ENCODE measurements at places on chromosomes 1 and 21.

DNA sequence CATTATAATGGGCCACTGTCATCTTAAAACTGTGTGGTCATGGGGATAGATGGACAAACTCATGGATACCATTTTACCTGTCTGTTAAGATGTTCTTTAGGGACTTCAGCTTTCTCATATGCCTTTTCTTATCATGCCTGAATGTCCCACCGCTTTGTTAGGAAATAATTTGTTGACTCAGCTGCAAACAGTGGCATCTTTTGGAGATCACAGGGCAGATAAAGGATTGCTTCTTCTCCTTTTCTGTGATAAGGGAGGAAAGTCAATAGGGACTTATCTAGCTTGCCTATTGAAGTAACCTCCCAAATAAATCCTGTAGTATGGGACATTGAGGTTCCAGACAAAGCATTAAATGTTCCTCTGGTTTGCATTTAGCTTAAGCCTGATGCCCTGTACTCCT lies 79.8 kb upstream of the KIAA0040 start:
- DNase-seq, result no peak

DNA sequence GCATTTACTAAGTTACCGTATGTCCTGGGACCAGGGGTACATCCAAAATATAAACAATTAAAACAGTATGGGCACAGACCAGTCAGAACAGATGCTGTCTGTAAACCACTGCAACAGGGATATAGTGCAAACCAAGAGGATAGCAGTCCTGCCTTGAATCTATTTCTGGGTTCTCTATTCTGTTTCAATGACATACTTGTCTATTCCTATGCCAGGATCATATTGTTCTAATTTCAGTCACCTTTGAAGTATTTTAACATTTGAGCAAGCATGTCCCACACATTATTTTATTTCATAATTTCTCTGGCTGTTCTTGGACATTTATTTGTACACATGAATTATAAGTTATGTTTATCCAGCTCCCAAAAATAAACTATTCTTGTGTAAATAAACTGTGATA lies 28.2 kb upstream of the SYDE2 start:
- DNase-seq, result no peak

GRCh38 chr1:166089804-166090203 lies 77.0 kb downstream of the FAM78B start:
- no peak for DNase-seq

DNA sequence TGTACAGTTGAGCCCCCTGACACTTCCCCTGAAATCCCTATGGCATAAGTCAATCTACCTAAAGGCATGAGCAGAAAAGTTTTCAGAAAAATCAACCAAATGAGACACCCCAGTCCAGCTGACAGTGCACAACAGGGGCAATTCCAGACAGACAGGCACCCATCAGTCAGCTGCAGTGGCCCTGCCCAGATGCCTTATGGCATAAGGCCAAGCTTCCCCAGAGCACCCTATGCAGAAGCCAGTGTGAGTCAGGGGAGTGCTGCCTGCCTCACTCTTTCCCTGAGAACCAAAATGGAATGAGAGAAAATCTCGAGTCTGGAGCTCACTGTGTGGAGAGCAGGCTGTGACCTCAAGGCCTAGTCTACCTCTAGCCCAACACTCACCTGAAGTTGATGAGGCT lies 38.1 kb downstream of the MRAP start:
- peak; percentile 53 for DNase-seq

DNA sequence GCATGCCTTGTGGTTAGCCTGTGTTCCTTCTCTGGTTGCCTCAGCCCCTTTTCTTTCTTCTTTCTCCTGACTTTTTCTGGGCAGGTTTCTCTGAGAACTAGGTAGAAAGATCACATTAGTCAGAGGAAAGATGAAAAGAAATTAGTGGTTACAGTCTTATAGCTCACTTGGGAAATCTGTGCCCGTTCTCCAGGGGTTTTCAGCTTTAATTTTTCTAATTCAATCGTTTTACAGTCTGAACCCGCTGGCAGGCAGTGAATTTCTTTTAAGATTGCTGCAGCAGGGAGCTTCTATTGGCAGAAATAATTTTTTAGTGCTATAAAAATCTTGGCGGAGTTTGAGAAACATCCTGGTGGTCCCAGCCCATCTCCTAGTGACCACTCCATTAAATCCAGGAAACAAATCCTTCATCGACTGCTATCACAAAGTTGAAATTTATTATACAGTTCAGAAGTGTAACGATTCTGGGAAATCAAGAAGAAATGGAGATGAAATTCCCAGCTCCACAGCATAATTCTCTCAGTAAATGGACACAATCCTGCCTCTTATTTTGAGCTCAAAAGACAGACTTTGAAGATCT lies 113.1 kb downstream of the PCP4 start:
- DNase-seq, result no peak

DNA sequence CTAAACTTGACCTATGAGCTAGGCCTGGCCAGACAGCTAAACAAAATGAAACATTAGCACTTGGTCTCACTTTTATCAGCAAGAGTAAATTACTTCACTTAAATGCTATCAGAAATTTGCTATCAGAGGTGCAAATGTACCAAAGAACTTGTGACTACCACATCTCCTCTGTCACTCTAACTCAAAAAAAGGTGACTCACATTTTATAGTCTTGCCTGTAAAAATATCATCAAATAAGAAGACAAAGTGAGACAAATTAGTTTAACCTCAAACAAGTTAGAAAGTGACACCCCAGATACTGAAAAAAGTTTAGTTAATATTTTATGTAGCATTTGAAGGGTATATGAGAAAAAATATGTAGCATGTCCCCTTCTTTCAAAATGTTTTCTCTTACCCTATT lies 76.9 kb downstream of the EPS15 start:
- DNase-seq, result no peak

DNA sequence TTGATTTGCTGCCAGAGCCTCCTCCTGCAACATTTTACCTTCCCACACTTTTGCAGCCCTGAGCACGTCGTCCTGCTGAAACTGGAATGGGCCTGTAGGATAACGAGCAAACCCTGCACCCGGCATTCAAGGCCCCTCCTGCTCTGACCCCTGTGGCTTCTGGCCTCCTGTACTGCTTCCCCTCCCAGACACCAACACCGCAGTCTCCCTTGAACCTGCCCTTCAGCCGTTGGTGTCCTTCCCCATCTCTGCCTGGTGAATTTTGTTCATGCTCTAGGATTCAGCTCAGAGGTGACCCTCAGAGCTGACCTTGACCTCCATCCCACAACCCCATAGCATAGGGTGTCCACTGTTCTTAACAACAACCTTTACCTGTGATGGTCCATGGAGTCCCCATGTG lies 535.1 kb downstream of the MATN1 start:
- DNase-seq, result no peak

GRCh38 chr1:200022239-200022804 lies 5.2 kb upstream of the NR5A2 start:
- DNase-seq, result no peak

GRCh38 chr1:116940814-116941599 lies 31.3 kb downstream of the PTGFRN start:
- DNase-seq, result no peak

DNA sequence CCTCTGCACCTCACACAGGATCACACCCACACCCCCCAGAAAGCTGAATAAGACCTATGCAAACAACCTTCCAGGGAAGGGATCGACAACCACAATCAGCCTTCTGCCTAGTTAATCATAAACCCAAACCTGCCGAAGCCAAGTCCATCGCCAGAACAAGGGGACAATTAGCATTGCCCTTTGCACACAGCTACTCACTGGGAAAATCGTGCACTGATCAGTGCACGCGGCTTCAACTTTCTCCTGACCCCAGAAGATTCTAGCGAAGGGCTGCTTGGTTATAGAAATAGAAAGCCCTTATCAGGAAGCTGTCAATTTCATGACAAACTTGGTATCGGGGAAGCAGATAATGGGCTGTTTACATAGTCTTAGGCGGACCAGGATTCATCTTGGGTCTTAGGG lies 29.5 kb downstream of the RUNX1 start:
- DNase-seq, result no peak

DNA sequence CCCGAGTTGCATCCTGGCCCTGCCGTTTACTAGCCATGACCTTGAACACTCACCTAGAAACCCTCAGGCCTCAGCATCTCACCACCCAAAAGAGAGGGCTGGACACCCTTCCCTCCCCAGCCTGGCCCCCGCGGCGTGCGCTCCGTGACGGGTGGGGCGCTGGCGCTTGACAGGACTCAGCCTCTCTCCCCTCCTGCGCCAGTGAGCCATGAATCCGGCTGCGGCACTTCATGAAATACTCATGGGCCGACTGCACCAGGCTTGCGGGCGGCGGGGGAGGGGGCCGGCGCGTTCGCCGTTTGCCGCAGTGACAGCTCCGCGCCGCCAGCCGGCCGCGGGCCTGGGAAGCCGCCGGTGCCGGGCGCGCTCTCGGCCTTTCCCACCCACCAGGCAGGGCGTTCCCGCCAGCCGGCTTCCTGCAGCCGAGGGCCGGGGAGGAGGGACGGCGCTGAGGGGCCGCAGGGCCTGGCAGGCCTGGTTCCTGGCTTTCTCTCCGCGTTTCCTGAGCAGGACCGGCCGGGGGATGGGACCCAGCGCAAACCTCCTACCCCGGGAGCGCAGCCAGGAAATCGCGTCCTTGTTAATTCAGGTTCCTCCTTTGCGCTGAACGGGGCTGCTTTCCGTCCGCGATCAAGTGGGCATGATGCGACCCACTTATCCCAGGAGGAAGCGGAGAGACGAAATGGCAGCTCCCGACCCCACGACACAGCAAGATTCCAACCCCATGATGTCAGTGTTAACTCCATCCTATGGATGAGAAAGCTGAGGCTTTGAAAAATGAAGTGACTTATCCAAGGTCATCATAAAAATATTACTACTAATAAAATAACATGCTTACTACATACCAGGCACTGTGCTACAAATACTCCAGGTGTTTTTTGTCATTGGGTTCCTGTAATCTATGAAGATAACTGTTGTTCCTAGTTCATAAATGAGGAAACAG lies 9.1 kb upstream of the LUZP1 start:
- DNase-seq, result peak; percentile 85

- DNase-seq, result peak; percentile 31
Observed at GRCh38 chr1:22142315-22143064, 407 bp downstream of the WNT4 start.

- no peak for DNase-seq
Observed at GRCh38 chr1:117113199-117113598, 8.3 kb downstream of the TRIM45 start.
